ENCODE measurements at places on chromosomes 4 and X. TPM values are rescaled to one million over a fixed set of nuclear protein-coding genes. Genes with fewer than 3 reads are reported as not detected.

Gene SOX3
- not detected for total RNA-seq

Gene INPP4B
- 17.2 TPM for total RNA-seq

DNA sequence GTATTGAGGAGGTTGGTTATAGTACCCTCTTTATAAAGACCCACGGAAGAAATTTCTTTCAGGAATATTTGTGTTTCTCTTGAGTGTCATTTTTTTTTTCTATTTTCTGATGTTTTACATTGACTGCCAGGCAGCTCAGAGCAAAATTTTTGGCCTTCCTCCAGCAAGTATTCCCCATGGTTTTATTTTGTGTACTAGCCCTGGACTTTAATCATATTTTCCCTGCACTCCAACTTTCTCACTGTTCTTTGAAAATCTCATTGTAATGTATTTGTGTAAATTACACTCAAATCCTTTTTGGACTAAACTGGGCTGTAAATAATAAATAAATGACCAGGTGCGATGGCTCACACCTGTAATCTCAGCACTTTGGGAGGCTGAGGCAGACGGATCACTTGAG, 45.6 kb upstream of the USP46 start:
- no peaks in the 10 kb centered on the region for H3K36me3 ChIP-seq
- H3K27ac ChIP-seq, result no peak overlapping the region
- H3K4me3 ChIP-seq, result no peak overlapping the region
- no peaks in the 10 kb centered on the region for H3K4me1 ChIP-seq

DNA sequence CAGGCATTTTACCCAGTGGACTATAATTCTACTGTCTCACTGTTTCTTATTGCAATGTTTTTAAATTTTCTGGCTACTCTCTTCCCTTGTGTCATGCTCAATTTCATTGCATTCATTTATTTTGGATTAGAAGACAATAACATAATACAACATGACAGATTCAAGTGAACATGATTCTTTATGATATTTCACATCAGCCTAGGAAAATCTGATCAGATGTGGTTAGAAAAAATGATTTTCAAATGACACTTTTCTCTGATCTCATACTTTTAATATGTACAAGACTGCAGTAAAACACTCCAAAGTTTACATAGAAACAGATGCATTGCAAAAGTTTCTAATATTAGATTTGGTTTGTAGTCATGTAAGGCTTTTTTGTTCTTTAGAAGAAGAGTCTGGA, 586.0 kb downstream of the ACTRT1 start:
- H3K27ac ChIP-seq, result no peak overlapping the region
- H3K27me3 ChIP-seq, result no peaks in the 10 kb centered on the region
- no peak overlapping the region for H3K4me3 ChIP-seq
- H3K4me1 ChIP-seq, result no peaks in the 10 kb centered on the region

DNA sequence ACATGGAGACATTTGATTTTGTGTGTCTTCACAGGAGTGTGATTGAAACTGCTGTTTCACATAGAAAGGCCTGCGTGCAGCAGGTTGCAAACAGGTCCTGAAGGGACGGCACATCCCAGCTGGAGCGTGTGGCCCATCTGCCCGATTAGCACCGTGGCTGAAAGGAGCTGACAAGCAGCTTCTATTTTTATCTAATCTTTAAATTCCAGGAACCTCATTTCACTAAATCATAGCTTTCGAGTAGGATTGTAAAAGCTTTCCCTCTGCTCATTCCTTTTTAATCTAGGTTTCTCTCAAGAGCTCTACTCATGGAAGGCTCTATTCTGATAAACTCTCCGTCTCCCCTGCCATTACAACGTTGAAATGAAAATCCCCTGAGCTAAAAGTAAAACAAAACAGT, 106.8 kb downstream of the FSTL5 start:
- no peaks in the 10 kb centered on the region for H3K4me1 ChIP-seq
- no peak overlapping the region for H3K4me3 ChIP-seq
- no peaks in the 10 kb centered on the region for H3K36me3 ChIP-seq
- DNase-seq, result no peak

- no peak overlapping the region for H3K4me3 ChIP-seq
- H3K27me3 ChIP-seq, result no peaks in the 10 kb centered on the region
- no peaks in the 10 kb centered on the region for H3K4me1 ChIP-seq
- no peaks in the 10 kb centered on the region for H3K36me3 ChIP-seq
- H3K27ac ChIP-seq, result peak overlapping the region; percentile 73
- no peak for DNase-seq
These were observed 250.7 kb downstream of the THOC2 start for GRCh38 chrX:123481913-123482851.

GRCh38 chr4:150821641-150822040, 193.4 kb downstream of the LRBA start:
- no peak overlapping the region for H3K4me3 ChIP-seq
- DNase-seq, result no peak
- no peaks in the 10 kb centered on the region for H3K27me3 ChIP-seq
- no peak overlapping the region for H3K27ac ChIP-seq

Gene AVPR2
- total RNA-seq, result 1.1 TPM

Gene CHRNA9
- total RNA-seq, result not detected

DNA sequence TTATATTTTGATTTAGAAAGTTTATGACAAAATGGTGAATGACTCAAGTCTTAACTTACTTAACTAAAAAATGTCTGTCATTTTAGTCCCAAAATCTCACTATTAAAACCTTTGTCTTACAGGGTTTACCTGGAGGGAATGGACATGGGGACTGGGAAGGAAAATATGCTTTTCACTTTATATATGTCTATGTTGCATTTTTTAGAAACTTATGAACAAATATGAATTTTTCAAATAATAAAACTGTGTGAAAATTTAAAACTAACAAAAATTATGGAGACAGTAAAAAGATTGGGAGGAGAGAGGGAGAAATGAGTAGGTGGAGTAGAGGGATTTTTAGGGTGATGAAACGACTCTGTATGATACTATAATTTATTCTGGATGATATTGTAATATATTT, 6.2 kb downstream of the MGARP start:
- H3K4me3 ChIP-seq, result no peak overlapping the region
- DNase-seq, result no peak
- H3K4me1 ChIP-seq, result no peaks in the 10 kb centered on the region
- peaks cover 12% of the 10 kb centered on the region for H3K27me3 ChIP-seq
- H3K36me3 ChIP-seq, result no peaks in the 10 kb centered on the region

GRCh38 chrX:15737190-15737958, 696 bp upstream of the CA5B start:
- H3K27ac ChIP-seq, result no peak overlapping the region
- peak overlapping the region; percentile 47 for H3K4me3 ChIP-seq
- H3K36me3 ChIP-seq, result no peaks in the 10 kb centered on the region
- no peaks in the 10 kb centered on the region for H3K4me1 ChIP-seq

Gene GLRA2
- total RNA-seq, result not detected

Gene MAGEA2B
- not detected for total RNA-seq

GRCh38 chrX:72100824-72101351, 30.8 kb downstream of the RTL5 start:
- H3K4me1 ChIP-seq, result no peaks in the 10 kb centered on the region
- H3K27me3 ChIP-seq, result no peaks in the 10 kb centered on the region
- no peak overlapping the region for H3K27ac ChIP-seq
- H3K4me3 ChIP-seq, result no peak overlapping the region
- DNase-seq, result no peak

Gene CENPVL1
- total RNA-seq, result not detected

Gene HERC5
- 4.8 TPM for total RNA-seq

Gene CT47B1
- not detected for total RNA-seq

- DNase-seq, result no peak
- H3K4me1 ChIP-seq, result no peaks in the 10 kb centered on the region
- H3K27me3 ChIP-seq, result no peaks in the 10 kb centered on the region
- H3K4me3 ChIP-seq, result no peak overlapping the region
These were observed 87.5 kb downstream of the LEF1 start for GRCh38 chr4:108081256-108081655.

Gene GRIA2
- total RNA-seq, result 0.66 TPM

Gene APEX2
- total RNA-seq, result 3.9 TPM

Gene NRK
- total RNA-seq, result 3.4 TPM

- no peak overlapping the region for H3K27ac ChIP-seq
- H3K4me3 ChIP-seq, result no peak overlapping the region
- H3K27me3 ChIP-seq, result peaks cover 27% of the 10 kb centered on the region
- no peak for DNase-seq
These were observed 133.3 kb upstream of the ZIC3 start for GRCh38 chrX:137432609-137433008.

DNA sequence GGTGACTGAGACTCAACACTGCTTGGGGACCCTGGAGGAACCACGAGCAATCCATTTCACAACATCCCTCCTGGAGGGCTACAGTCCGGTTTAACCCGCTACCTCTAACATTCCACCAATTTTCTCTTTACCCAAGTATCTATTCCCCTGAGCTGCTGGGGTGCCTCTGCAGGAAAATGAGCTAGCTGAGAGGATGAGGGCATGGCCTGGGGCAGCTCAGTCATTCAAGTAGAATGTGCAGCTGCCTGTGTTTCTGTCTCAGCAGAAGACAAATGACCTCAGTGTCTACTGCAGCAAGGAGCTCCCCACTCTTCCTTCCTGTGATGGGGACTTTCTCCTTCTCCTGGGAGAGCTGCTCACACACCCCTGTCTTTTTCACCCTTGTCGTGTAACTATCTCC, 120.8 kb downstream of the ZNF518B start:
- no peak for DNase-seq
- no peak overlapping the region for H3K27ac ChIP-seq
- H3K4me3 ChIP-seq, result no peak overlapping the region
- H3K36me3 ChIP-seq, result no peaks in the 10 kb centered on the region
- H3K27me3 ChIP-seq, result no peaks in the 10 kb centered on the region

GRCh38 chr4:107978716-107979451, 10.8 kb upstream of the HADH start:
- H3K27ac ChIP-seq, result no peak overlapping the region
- no peak overlapping the region for H3K4me3 ChIP-seq
- no peaks in the 10 kb centered on the region for H3K4me1 ChIP-seq
- H3K27me3 ChIP-seq, result no peaks in the 10 kb centered on the region
- no peaks in the 10 kb centered on the region for H3K36me3 ChIP-seq

GRCh38 chrX:131264053-131264452, 25.1 kb downstream of the IGSF1 start:
- no peak overlapping the region for H3K27ac ChIP-seq
- no peak overlapping the region for H3K4me3 ChIP-seq
- no peaks in the 10 kb centered on the region for H3K27me3 ChIP-seq

- no peaks in the 10 kb centered on the region for H3K27me3 ChIP-seq
- H3K4me1 ChIP-seq, result no peaks in the 10 kb centered on the region
- DNase-seq, result no peak
- H3K27ac ChIP-seq, result no peak overlapping the region
These were observed 226.2 kb upstream of the TENM3 start for GRCh38 chr4:182017038-182017437.

DNA sequence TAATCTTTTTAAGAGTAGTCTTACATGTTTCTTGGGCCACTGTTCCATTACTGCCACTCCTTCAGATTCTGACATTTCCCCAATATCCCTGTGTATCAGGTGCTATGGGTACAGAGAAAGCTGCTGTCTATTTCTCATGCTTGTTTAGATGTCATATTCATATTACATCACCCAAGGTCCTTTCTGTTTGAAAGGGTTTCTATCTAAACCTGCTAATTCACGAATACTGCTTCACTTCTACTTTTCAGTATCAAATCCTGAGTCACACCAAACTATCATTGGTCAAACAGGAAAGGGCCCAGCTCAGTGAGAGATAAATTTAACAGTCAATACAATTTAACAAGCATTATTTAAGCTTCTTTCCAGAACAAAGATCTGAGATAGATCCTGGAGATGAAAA, 241.4 kb downstream of the UGT8 start:
- DNase-seq, result no peak
- no peak overlapping the region for H3K4me3 ChIP-seq
- H3K4me1 ChIP-seq, result no peaks in the 10 kb centered on the region
- no peaks in the 10 kb centered on the region for H3K27me3 ChIP-seq
- H3K27ac ChIP-seq, result no peak overlapping the region
- H3K36me3 ChIP-seq, result no peaks in the 10 kb centered on the region

GRCh38 chr4:174696657-174697056, 132.4 kb downstream of the GLRA3 start:
- H3K4me1 ChIP-seq, result no peaks in the 10 kb centered on the region
- no peaks in the 10 kb centered on the region for H3K36me3 ChIP-seq
- H3K4me3 ChIP-seq, result no peak overlapping the region
- H3K27ac ChIP-seq, result no peak overlapping the region

- DNase-seq, result no peak
- H3K4me3 ChIP-seq, result no peak overlapping the region
- no peaks in the 10 kb centered on the region for H3K4me1 ChIP-seq
- H3K36me3 ChIP-seq, result no peaks in the 10 kb centered on the region
These were observed 47.5 kb downstream of the ZGRF1 start for GRCh38 chr4:112589206-112589605.

DNA sequence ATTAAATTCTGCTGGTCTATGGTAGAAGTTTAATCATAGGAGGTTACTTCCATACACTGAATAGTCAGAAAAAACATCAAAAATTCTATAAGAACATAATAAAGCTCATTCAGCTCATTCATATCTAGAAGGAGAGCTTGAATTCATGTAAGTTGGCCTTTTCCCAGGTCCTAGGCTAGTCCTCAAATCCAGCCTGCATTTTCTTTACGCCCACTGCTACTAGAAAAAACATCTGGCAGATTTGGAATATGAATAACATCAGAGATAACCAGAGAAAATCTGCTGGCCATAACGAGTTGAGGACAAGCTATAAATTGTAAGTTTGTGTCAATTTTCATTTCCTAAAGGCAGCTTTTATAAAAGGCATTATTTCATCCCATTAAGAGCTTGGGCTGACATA, 95.5 kb downstream of the MXRA5 start:
- DNase-seq, result no peak
- H3K27ac ChIP-seq, result no peak overlapping the region
- H3K4me3 ChIP-seq, result no peak overlapping the region
- no peaks in the 10 kb centered on the region for H3K4me1 ChIP-seq
- H3K36me3 ChIP-seq, result no peaks in the 10 kb centered on the region

Gene TRIM75
- total RNA-seq, result not detected

Gene GC
- total RNA-seq, result not detected

GRCh38 chrX:41116948-41117347, 31.7 kb downstream of the USP9X start:
- no peak overlapping the region for H3K4me3 ChIP-seq
- no peaks in the 10 kb centered on the region for H3K36me3 ChIP-seq
- DNase-seq, result no peak

Gene GAB3
- total RNA-seq, result 2.0 TPM

DNA sequence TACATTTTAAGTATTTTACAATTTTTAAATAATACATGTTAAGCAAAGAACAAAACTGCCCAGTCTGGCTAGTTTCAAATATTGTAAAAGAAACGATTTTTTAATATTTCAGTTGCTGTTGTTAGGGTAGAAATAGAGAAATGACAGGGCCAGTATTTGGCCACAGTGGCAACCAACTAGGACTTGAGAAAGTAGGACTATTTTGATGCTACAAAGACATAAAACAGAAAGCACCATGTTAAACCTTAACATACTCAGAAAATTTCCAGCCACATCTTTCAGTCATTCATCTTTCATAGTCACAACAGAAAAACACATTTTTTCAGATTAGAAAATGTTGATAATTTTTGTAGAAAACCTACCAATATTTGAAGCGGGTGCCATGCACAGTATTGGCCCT, 104.5 kb downstream of the MBNL3 start:
- H3K4me1 ChIP-seq, result no peaks in the 10 kb centered on the region
- no peak for DNase-seq
- H3K36me3 ChIP-seq, result no peaks in the 10 kb centered on the region
- H3K27ac ChIP-seq, result no peak overlapping the region
- no peak overlapping the region for H3K4me3 ChIP-seq
- no peaks in the 10 kb centered on the region for H3K27me3 ChIP-seq

Gene FAM149A
- 23.8 TPM for total RNA-seq

- H3K4me3 ChIP-seq, result no peak overlapping the region
- H3K27ac ChIP-seq, result peak overlapping the region; percentile 71
- DNase-seq, result no peak
These were observed 303.1 kb downstream of the ARHGAP24 start for GRCh38 chr4:85777908-85778631.

- H3K36me3 ChIP-seq, result no peaks in the 10 kb centered on the region
- H3K27me3 ChIP-seq, result no peaks in the 10 kb centered on the region
- H3K4me1 ChIP-seq, result no peaks in the 10 kb centered on the region
- no peak overlapping the region for H3K4me3 ChIP-seq
These were observed 20.5 kb upstream of the OPN1LW start for GRCh38 chrX:154123241-154124219.

Gene PDGFRA
- total RNA-seq, result 170 TPM

Data from sigmoid colon (tissue), 7 donors.